Left lobe of liver (tissue), 2 donors: ENCODE measurements at places on chromosomes 3 and 15.

DNA sequence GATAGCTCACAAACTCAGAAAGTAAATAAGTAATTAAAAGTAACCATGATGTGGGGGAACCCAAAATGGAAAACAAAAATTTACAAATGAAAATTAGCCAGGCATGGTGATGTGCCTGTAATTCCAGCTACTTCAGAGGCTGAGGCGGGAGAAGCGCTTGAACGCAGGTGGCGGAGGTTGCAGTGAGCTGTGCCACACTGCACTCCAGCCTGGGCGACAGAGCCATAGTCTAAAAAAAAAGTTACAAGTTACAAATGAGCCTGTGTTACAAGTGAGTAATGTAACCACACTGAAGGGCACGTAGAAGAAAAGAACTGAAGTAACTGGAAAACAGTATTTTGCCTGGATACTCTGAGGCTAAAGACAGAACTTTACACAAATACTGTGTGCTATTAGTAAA lies 11.3 kb downstream of the EXOSC7 start:
- DNase-seq = no peak

- no peak for DNase-seq
Observed at GRCh38 chr15:69664572-69665571, 212.3 kb downstream of the RPLP1 start.

- no peak for DNase-seq
Observed at GRCh38 chr15:76339305-76340197, 3.0 kb downstream of the ISL2 start.

DNA sequence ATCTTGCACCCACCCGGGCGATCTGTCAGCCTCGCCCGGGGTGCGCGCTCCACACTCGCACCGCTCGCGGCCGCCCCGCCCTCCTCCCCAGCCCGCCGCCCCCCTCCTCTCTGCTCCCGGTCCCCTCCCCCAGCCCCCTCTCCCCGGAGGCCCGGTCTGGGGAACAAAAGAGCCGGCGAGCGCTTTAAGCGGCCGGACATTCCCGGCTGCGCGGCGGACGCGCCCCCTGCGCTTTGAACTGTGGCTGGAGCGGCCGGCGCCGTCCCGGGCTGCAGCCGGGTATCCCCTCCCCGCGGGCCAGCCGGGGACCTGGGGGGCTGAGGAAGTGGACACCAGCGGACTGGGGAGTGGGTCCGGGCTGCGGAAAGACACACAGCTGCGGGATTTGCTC lies at the start of gene IGDCC3:
TSS of gene IGDCC3 (minus strand) at position 27 of the 391 bp plus-strand sequence. CDS start 214 bp downstream, outside the sequence.
- no peak for DNase-seq

GRCh38 chr3:61947456-61947855 lies 386.1 kb downstream of the PTPRG start:
- DNase-seq = no peak

- DNase-seq = no peak
Observed at GRCh38 chr3:183298701-183299153, 45.7 kb downstream of the B3GNT5 start.

- no peak for DNase-seq
Observed at GRCh38 chr3:160982491-160982890, 122.7 kb downstream of the B3GALNT1 start.

DNA sequence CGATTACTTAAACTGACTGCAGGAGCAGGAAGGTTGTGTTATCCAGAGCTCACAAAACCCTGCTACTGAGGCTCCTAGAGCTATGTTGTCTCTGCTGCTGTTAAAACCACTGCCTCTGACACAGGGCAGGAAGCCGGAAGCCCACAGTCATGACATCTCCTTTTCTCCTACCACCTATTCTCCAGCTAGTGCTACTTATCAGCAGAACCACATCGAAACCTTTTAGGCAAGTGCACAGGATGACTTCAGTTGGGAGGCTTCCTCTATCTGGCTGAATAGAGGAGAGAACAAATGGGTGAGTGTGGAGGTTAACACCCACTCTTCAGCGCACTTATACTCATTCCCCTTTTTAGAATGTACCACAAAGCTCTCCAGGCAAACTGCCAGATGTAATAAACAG lies 638.0 kb downstream of the OTOL1 start:
- DNase-seq = no peak

GRCh38 chr3:10945683-10946287 lies 46.8 kb upstream of the SLC6A1 start:
- peak; percentile 53 for DNase-seq

- DNase-seq = no peak
Observed at GRCh38 chr15:28998511-28998910, 112.7 kb downstream of the APBA2 start.

GRCh38 chr15:93018574-93018973 lies 70.4 kb downstream of the RGMA start:
- DNase-seq = peak; percentile 22

- DNase-seq = no peak
Observed at GRCh38 chr15:90603893-90604292, 74.2 kb downstream of the CRTC3 start.

GRCh38 chr15:71313806-71314205 lies 198.5 kb downstream of the THSD4 start:
- no peak for DNase-seq

- no peak for DNase-seq
Observed at GRCh38 chr3:154786724-154787123, 293.4 kb upstream of the MME start.

GRCh38 chr15:90883976-90884718 lies at the start of gene FES:
FES (plus strand) TSS chr15:90884504; CDS start chr15:90885046, 542 bp downstream.
- DNase-seq = peak; percentile 77

- DNase-seq = no peak
Observed at GRCh38 chr3:167469381-167469780, 4.5 kb downstream of the SERPINI2 start.

GRCh38 chr3:185046164-185046515 lies 106.7 kb downstream of the C3orf70 start:
- DNase-seq = no peak

GRCh38 chr15:23420806-23421575 lies 26.1 kb downstream of the GOLGA6L2 start:
- DNase-seq = no peak

DNA sequence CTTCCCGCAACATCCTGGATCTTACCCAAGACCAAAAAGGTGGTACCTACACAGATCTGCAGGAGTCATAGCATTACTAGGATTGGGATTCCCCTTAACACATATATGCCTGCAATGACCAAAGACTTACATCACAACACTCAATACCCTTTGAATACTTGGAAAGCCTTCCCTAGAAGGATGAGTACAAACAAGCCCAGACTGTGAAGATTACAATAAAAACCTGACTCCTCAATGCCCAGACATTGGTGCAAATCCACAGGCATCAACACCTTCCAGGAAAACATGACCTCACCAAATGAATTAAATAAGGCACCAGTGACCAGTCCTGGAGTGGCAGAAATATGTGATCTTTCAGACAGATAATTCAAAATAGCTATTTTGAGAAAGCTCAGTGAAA lies 326.8 kb downstream of the TBL1XR1 start:
- DNase-seq = no peak

GRCh38 chr3:159458010-159458409 lies 530.6 kb upstream of the IL12A start:
- DNase-seq = no peak

- no peak for DNase-seq
Observed at GRCh38 chr15:101642361-101642760, 9.8 kb downstream of the TM2D3 start.

DNA sequence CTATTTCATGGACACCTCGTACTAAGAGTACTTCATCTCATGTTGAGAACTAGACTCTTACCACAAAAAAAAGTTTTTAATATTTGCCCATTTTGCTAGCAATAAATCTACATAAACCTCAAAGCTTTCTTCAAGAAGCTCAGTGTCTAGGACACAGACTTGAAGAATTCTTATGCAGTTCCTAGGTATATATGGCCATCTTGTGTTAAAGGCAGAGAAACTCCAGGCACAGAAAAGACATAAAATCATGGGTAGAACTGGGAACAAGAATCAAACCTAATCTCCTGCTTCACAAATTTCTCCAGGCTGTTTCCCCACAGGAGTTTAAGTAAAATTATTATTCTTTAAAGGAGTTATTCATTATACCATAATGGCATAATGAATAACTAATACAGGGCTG lies 4.4 kb downstream of the MBD4 start:
- no peak for DNase-seq

GRCh38 chr3:44060164-44060563 lies 181.5 kb upstream of the TOPAZ1 start:
- DNase-seq = no peak

- no peak for DNase-seq
Observed at GRCh38 chr3:167120828-167121227, 259.3 kb downstream of the ZBBX start.

DNA sequence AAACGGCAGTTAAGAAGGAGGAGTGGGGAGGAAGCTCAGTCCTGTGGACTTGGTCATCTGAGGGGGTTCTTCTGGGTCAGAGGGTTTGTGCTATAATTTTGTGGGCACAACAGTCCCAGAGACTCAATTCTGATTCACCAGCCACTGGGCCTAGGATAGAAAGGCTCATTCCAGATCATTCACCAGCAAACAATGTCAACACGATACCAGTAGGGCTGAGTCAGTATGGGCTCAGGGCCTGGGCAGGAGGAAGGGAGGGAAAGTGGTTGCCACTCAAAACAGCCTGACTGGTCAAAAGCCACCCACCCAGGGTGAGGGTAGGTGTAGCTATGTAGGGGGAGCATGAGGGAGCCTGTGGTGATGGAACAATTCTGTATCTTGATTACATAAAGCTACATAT lies 86.9 kb upstream of the MEX3B start:
- no peak for DNase-seq

GRCh38 chr3:90184861-90185260 lies 1077.4 kb downstream of the EPHA3 start:
- no peak for DNase-seq

DNA sequence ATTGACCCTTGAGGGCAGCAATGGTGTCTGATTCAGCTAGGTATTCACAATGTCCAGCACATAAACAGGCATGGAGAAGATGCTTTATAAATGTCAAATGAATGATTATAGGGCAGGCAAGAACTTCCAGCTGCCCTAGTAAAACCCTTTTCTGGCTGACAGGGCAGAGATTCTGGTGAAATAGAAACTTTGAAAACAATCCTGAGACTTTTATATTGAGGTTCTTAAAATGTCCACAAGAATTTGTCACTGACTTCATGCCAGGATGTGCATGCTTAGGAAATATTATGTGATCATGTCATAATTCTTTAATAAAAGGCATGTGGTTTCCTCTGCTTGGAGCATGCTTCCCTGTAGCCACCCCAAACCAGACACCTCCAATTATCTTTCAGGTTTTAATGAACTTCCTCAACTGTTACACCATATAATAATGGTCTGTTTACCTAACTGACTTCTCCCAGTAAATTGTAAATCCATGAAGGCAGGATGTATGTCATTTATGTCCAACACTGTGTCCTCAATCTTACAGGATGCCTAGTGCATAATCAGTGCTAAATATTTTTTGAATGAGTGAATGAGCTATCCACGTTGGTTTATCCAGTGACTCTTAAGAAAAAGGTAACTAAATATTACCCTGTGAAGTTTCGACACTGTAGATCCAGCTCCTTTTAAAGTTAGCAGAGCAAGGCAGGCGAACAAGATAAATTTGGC lies 43.4 kb upstream of the CLRN1 start:
- DNase-seq = no peak

GRCh38 chr3:62065985-62066693 lies 307.2 kb downstream of the FEZF2 start:
- DNase-seq = no peak

GRCh38 chr15:48925714-48926223 lies 38.0 kb downstream of the SHC4 start:
- DNase-seq = no peak
